NCI-H526 treated with DMSO at 0.1 percent for 48 hours (cell line): ENCODE measurements at places on chromosomes 4 and X.
A peak's percentile ranks its signal among the peaks of the same experiment; 100 is the strongest.

- no peak for DNase-seq
Measured at GRCh38 chrX:71493111-71493613, 39.7 kb upstream of the OGT start.

DNA sequence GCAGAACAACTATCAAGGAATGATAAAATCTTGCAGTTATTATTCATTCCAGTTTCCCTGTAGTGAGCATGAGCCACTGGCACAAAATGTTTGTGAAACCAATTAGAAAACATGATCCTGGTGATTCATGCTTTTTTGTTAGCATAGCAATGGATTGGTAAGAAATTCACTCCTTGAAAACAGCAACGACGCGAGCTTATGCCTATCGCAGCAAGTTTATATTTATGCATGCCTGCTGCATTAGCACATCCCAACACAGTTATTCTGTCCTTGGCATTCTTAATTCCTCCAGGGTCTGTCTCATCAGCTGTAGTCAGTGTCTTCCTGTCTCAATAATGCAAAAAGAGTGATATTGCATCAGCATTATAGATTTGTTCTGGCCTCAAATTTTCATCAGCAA lies 975.9 kb downstream of the STIM2 start:
- DNase-seq: no peak

DNA sequence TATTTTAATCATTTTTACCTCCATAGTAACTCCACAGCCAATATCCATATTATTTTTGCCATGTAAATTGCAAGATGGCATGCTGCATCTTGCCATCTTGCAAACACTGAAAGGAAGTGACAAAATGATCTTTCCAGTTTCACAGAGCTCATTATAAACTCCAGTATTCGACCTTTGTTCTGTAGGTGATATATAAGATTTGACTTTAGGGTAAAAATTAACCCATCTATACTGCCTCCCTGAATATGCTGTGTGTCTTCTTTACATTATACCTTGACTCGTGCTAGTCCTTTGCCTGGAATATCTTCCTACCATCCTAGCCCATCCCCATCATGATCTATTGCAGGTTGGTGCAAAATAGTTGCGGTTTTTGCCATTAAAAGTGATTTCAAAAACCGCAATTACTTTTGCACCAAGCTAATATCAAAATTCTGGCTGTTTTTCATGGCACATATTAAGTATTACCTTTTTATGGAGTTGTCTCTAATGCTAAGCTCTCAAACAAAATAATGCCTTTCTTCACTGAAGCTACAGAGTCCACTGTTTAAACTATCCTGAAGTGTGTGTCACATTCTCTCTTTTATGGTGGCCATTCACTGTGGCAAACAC lies 161.1 kb downstream of the PCDH19 start:
- no peak for DNase-seq

GRCh38 chrX:104135677-104136076 lies 21.1 kb downstream of the SLC25A53 start:
- DNase-seq: no peak

GRCh38 chr4:47933840-47934239 lies 19.5 kb upstream of the NFXL1 start:
- DNase-seq: peak; percentile 31

- no peak for DNase-seq
Measured at GRCh38 chr4:42750091-42750490, 93.2 kb upstream of the ATP8A1 start.

- no peak for DNase-seq
Measured at GRCh38 chrX:9794495-9794894, 8.3 kb downstream of the SHROOM2 start.

DNA sequence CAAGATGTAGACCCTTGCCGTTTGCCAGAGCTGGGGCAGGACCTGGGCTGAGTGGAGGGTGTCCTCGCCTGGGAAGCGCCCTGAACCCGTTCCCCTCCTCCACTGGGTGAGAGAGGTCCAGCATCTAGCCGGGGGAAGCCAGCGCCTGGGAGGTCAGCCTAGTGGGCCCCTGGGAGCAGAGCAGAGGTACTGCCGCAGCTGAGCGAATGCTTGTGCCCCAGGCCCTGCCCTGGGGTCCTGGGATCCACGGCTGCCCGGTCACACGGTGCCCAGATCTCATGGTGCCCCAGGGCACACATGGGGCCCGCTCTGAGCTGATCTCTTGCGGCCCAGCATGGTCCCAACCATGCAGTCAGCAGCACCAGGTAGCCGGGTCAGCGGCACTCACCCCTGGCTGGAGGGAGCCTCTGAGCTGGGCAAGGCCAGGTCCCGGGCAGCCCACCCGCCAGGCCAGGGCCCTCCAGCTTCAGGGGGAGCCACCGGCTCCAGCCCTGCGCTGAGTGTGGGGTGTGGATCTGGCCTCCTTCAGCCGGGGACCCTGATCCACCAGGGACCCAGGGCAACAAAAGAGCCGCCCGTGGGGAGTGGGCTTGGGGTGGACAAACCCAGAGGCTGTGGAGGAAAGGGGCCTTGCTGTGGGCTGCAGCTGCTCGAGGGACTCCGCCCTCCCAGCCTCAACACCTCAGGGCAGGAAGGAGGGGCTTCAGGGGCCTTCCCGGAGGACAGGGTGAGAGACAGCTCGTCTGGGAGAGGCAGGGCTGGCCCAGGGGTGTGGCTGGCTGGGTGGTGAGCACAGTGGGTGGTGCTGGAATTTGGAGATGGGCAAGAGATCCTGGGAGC lies 4.1 kb upstream of the CPLX1 start:
- DNase-seq: no peak

- DNase-seq: no peak
Measured at GRCh38 chr4:182752158-182752910, 164.9 kb downstream of the DCTD start.

GRCh38 chrX:122777766-122778165 lies 406.3 kb upstream of the GRIA3 start:
- no peak for DNase-seq

- no peak for DNase-seq
Measured at GRCh38 chrX:46959985-46960700, 47.9 kb downstream of the JADE3 start.

GRCh38 chr4:185335579-185335978 lies 60.1 kb downstream of the LRP2BP start:
- DNase-seq: no peak

GRCh38 chr4:182240161-182241130 lies 2.8 kb upstream of the TENM3 start:
- no peak for DNase-seq

DNA sequence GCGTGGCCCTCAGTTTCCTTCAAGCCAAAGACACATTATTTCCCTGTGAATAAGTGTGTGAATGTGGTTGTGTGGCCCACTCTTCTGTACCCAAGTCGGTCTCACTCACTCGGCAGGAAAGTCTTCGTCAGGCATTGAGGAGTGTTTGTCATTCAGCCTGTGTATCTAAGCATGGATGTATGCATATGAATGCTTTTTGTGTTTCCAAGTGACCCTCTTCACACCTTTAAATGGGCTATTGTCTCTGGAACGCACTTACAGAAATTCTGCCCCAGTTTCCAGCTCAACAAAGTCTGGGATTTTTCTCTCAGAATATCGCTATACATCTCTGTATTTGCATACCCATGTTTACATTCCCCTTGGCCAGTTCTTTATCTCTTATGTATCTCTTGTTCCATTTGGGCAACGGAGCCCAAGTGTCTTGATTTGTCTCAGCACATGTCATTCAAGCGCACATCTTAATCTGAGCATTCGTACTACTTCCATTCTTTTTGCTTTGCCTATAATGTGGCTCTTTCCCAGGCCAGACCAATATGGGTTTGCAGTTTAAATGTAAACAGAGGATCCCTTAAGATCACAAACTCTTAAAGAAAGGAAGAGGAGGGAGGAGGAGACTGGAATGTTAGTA lies 4.8 kb downstream of the BCOR start:
- DNase-seq: no peak

DNA sequence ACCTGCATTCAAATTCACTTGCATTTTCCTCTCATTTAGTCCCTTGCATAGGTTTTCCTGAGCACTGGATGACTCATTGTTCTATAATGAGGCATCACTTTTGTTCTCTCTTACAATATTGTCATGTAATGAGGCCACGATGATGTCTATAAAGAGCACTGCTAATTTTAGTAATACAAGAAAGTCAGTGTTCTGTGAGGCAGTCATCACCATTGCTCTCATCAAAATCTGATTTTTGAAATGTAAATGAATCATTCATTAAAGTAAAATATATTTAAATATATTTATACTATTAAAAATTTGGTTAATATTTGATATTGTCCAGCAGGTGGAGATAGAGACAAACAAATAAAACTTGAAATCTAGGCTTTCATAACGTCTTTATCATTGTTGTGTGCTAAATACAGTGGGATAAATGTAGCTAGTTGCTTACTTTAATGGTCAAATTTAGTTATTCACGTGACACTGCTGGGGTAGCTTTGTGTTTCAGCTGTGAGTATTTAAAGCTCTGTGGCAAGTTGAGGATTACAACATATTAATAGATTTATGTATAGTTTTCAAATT lies 15.4 kb downstream of the HMGB2 start:
- no peak for DNase-seq

GRCh38 chr4:187166886-187167512 lies 443.3 kb upstream of the FAT1 start:
- peak; percentile 94 for DNase-seq

DNA sequence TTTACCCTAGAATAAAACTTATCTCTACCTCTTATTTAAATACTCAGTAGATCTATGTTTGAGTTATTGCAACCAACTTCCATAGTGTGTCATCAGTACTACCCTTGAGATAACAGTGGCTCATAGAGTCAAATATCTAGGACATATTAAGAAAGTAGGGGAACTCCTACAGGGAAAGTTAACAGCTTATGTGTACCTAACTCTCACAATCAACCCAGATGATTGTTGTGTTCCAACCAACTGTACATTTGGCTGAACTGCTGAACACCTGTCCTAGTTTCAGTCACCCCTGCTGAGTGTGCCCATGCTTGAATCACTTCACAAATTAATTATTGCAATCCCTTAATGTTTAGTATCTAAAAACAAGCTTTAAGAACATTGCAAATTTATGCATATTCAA lies 244.2 kb upstream of the GRID2 start:
- DNase-seq: no peak

DNA sequence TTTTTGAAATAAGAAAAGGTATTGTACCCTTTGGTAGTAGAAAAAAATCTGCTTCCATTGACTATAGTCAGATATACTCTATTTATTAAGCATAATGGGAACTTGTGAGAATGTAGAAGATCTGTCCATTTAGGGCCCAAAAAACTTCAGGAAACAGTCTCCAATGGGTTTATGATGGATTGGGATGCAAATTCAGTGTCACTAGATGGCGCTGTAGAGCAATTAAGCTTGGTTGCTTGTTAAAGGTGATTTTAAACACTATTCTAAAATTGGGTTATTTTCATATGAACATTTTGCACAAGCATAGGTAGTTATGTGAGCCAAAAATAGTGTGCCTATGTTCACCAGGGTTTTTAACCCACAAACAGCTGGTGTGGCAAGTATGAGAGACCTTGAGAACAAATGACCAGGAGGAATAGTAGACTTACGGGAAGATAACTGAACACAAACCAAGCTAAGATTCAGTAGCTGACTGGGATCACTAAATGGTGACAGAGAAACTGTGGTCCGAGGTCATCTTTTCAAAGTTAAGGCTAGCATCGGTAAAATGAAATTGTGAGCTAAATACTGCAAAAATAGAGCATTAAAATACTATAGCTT lies 80.3 kb upstream of the LSM6 start:
- no peak for DNase-seq

- no peak for DNase-seq
Measured at GRCh38 chr4:185718578-185719499, 93.2 kb downstream of the SORBS2 start.

GRCh38 chr4:13704761-13705160 lies 77.2 kb upstream of the BOD1L1 start:
- DNase-seq: no peak

DNA sequence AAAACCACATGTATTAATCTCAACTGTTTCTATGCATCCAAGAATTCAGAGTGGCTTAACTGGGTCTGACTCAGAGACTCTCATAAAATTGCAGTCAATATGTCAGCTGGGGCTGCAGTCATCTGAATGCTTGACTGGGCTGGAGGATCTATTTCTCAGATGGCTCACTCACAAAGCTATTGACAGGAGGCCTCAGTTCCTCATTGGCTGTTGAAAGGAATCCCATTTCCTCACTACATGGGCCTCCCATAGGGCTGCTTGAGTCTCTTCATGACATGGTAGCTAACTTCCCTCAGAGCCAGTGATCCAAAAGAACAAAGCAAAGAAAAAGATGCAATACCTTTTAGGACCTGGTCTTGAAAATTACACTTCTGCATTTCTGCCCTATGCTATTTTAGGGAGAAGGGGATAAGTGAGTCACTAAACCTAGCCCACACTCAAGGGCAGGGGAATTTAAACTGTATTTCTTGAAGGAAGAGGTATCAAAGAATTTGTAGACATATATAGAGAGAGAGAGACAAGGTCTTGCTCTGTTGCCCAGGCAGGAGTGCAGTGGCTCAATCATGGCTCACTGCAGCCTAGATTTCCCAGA lies 9.8 kb downstream of the SCFD2 start:
- no peak for DNase-seq

DNA sequence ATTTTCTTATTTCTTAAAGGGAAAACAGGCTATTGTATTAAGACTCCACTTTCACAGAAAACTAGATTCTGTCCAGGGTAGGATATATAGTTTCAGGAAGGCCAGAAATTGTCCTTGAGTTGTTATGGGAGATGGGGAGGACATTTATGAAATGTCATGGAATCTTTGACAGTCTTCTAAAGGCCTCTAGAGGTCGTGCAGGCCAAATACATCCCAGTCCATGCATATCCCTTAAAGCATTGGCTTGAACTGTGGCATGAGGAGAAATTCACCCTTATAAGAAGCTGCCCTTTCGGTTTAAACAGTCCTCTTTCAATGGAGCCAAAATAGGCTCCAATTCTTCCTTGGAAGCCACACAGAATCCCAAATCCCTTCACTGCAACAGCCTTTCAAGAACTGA lies 183.6 kb upstream of the NOCT start:
- DNase-seq: no peak

DNA sequence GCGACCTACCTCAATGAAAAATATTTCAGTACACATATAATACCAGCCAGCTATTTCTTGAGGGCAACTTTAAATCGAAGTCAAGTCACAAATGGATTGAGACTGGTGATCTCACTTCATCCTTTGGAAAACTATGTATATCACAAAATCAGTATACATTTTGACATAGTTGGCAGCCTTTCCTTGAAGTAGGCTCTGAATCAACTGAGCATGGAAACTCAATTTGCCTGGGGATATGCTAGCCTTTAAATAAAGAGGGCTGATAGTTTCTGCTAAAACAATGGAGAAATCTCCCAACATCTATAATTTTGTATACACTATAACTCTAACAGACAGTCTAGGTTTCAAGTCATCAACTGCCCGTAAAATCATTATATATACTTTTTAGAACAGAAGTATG lies 282.8 kb upstream of the TENM3 start:
- DNase-seq: no peak

GRCh38 chr4:82842593-82842992 lies 44.0 kb upstream of the SCD5 start:
- DNase-seq: no peak

GRCh38 chr4:3875466-3875865 lies 109.3 kb downstream of the ADRA2C start:
- DNase-seq: no peak

GRCh38 chr4:37836838-37837440 lies 10.5 kb downstream of the PGM2 start:
- no peak for DNase-seq

- peak; percentile 28 for DNase-seq
Measured at GRCh38 chr4:38034986-38035882, 75.0 kb downstream of the PTTG2 start.

GRCh38 chr4:149885896-149886295 lies 70.3 kb upstream of the IQCM start:
- no peak for DNase-seq
